ENCODE measurements at places on chromosomes 3 and 15.
A peak's percentile ranks its signal among the peaks of the same experiment; 100 is the strongest.

DNA sequence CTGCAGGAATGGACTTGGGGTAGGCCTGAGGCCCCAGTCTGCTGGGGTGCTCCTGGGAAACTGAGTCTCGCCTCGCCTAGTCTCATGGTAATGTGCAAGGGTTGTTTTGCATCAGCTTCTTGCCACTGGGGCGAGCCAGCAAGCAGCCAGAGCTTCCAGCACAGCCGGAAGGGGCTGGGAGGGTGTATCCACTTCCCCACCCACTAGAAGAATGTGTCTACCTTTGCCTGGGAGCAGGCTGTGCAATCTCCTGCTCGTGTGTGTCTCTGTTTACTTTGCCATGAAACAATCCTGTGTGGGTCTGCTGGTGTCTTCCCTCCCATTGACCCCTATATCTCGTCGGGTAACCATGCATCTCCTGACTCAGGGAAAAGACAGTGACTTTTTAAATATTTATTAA lies 21.8 kb upstream of the ERICH6 start:
- DNase-seq, result no peak

DNA sequence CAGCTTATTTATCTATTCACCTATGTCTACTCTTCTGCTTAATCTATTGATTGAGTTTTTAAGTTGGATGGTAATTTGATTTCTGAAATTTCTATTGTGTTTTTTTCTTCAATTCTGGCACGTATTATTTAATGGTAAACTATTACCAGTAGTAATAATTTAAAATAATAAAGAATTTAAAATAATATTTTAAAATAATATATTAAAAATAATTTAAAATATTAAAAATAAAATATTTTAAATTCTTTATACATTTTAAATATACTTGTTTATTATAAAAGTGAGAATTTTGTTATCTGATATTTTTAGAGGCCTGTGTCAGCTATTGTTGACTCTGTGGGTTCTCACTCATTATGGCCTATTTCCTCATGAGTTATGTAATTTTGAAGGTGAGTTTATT lies 100.7 kb upstream of the SPATA16 start:
- DNase-seq, result no peak

- no peak for DNase-seq
Measured at GRCh38 chr3:62781121-62781520, 94.1 kb downstream of the CADPS start.

GRCh38 chr15:62444104-62445022 lies 279.3 kb upstream of the C2CD4B start:
- peak; percentile 86 for DNase-seq

GRCh38 chr3:133455281-133455680 lies 55.4 kb downstream of the BFSP2 start:
- no peak for DNase-seq

DNA sequence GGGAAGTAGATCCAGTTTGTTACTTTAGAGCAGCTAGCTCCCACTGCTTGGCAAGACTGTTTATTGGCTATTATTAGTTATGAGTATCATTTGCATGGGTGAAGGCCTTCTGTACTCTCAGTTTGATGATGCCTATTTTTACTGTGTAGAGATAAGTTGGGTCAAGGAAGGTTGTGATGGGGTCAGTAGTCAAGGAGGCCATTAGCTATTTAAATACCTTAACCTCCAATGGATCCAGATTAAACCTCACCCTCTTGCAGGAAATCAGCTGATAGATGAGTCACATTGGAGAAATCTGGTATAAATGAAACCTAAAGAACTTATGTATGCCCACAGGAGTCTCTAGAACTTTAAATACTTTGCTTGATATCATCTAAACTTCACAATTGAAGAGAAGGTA lies 45.0 kb downstream of the THBS1 start:
- DNase-seq, result no peak

DNA sequence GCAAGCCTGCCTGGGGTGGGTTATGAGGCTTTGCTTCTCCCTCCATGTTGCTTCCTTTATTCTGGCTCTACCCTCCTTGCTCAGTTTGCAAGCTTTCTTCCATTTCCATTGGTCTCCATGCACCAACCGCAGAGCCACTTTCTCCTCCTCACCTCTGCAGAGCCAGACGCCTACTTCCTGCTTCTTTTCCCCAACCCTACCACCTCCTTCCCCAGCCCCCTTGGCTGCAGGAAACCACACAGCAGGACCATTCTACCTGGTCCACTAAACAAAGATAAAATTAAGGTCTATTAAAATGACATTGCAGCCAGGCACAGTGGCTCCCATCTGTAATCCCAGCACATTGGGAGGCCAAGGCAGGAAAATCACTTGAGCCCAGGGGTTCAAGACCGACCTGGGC lies 10.0 kb upstream of the CAV3 start:
- DNase-seq, result no peak

GRCh38 chr3:168618827-168619470 lies 523.2 kb upstream of the GOLIM4 start:
- DNase-seq, result no peak

- DNase-seq, result peak; percentile 26
Measured at GRCh38 chr15:87874896-87875711, 381.4 kb downstream of the NTRK3 start.

- no peak for DNase-seq
Measured at GRCh38 chr3:5456199-5456598, 268.7 kb downstream of the EDEM1 start.

GRCh38 chr3:183875411-183875810 lies 9.3 kb downstream of the PARL start:
- no peak for DNase-seq

- DNase-seq, result no peak
Measured at GRCh38 chr3:2303566-2303965, 204.9 kb downstream of the CNTN4 start.

- DNase-seq, result no peak
Measured at GRCh38 chr3:25144430-25144829, 283.6 kb upstream of the RARB start.

GRCh38 chr3:8500319-8500988 lies 1.2 kb upstream of the LMCD1 start:
- DNase-seq, result peak; percentile 54

DNA sequence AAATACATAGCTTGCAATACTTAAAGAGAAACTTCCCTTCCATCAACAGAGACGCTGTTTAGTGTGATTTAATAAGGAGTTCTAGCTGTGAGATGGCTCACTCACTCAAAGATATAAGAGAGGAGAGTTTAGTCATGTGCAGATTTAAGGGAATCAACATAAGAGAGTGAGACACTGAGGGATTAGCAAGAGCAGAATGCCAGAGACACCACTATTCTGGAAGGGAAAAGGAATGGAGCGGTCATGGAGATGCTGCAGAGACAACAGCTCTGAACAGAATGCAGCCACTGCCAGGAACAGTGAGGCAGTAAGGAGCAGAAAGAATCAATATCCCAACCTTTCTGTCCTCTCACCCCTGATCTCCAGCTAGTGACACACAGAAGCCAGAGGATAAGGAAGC lies 248.8 kb downstream of the MBNL1 start:
- no peak for DNase-seq

GRCh38 chr15:99844150-99844549 lies 110.9 kb upstream of the LYSMD4 start:
- DNase-seq, result no peak

DNA sequence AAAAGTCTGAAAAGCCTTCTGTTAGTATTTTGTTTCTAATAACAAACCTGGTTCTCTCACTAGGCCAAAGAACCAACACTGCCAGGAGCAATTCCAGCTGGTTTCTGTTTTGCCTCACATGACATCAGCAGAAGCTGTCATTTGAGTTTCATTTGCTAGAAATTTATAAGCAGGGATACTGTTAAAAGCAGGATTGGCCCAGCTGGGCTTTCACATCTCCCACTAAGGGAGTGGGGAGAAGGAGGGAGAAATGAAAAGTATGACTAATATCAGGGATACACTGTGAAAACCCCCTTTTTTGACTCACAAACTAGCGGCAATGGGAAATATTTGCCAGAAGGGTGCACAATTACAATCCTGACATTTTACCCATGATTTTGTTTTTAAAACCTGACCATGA lies 5.3 kb downstream of the CCDC80 start:
- DNase-seq, result peak; percentile 90

GRCh38 chr3:73656241-73656890 lies 31.6 kb upstream of the PDZRN3 start:
- DNase-seq, result no peak

GRCh38 chr3:184092199-184092598 lies 4.7 kb upstream of the HTR3E start:
- DNase-seq, result no peak

DNA sequence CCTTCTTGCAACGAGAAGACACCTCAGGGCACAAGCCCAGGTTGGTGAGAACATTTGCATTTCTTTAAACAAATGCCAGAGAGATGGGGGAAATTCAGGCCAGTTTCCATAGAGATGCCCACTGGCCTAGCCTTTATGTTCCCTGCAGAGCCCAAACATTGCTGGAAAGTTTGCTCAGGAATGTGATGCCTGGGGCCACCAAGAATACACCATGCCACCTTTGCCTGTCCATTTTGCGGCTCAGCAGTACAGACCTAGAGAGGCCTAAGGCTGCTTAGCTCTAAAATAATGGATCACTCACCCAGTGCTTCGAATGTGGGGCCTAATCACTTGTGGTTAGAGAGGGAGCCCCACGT lies 210.0 kb downstream of the RPLP1 start:
- DNase-seq, result no peak

DNA sequence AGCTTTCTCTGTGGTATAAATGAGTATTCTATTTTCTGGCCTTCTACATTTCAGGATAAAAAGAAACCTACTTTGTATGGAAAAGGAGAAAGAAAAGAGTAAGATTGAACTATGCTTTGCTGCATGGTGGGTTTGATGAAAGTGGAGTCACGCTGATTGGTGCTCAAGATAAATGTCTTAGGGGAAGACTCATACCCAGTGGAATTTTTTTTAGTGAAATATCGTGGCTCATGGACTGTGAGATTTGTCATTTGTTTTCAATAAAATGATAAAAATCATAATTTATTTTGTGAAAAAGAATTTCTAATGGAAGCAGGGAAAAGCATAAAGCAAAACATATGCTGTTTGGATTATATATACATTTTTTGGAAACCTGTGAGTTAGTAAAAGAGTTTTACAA lies 292.5 kb downstream of the ZPLD1 start:
- no peak for DNase-seq

- no peak for DNase-seq
Measured at GRCh38 chr3:138944929-138945708, 1.8 kb downstream of the FOXL2 start.

- DNase-seq, result no peak
Measured at GRCh38 chr3:5645692-5646410, 458.3 kb downstream of the EDEM1 start.

DNA sequence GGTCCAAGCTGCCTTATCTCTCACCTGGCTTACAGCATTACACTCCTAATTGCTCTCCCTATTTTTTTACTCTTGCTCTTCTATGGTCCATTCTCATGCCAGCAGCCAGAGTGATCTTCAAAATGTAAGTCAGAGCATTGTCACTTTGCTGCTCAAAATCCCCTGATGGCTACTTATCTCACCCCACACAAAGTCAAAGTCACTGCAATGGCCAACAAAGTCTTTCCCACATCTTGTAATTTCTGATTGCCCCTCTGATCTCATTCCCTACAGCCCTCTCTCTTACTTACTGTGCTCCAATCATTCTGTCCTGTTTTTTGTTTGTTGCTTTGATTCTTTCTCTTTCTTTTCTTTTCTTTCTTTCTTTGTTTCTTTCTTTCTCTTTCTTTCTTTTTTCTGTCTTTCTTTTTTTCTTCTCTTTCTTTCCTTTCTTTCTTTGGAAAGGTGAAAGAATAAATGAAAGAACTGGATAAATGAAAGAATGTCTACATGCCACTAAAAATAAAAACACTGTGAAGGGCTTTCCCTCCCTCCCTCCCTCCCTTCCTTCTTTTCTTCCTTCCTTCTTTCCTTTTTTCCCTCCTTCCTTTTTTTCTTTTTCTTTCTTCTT lies 34.9 kb upstream of the TIPARP start:
- no peak for DNase-seq

DNA sequence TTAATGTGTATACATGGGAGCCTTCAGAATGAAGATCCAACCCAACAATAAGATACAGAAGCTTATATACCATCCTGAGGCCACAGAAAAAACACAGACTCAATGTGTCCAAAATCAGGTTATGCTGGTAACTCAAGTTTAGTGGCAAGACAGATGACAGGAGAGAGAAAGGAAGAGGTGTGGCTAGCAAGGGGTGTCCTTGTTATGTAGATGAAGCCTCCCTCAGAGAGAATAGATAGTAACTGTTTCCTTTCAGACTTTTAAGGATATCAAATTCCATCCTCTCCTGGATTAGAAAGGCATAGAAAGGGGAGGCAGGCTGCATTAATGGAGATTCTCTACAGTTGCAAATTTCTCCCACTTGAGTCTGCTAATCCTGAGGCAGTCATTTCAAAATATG lies 447.4 kb downstream of the GABRB3 start:
- no peak for DNase-seq

DNA sequence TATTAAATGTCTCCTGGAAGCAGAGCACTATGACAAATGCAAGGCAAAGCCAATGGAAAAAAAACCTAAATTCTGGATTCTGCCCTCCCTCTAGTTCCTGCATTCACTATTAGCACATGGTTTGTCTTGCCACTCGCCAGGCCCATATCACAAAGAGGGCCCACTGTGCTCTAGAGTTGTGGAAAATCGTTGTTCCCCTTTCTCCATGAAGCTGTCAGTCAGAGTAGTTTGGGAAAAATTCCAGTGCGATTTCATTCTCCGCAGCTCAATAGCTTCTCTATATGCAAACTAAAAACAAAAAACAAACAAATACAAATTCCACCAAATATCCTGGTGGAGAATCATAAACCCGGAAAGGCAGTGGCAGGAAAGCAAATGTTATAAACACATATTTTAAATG lies 77.3 kb downstream of the RORA start:
- DNase-seq, result no peak

DNA sequence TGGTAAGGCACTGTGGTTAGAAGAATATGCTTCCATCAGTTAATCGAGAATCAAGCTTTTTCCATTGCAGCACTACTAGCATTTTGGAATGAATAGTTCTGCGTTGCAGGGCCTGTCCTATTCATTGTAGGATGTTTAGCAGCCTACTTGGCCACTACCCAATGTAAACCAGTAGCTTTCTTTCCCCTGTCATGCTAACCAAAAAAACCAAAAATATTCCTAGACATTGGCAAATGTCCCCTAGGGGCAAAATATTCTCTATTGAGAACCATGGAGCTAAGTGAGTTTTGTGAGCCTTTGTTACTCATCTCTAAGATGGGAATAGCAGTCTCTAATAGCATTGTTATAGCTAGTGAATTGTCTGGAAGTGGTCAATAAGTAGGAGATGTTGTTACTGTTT lies 187.2 kb downstream of the CADPS start:
- DNase-seq, result no peak

DNA sequence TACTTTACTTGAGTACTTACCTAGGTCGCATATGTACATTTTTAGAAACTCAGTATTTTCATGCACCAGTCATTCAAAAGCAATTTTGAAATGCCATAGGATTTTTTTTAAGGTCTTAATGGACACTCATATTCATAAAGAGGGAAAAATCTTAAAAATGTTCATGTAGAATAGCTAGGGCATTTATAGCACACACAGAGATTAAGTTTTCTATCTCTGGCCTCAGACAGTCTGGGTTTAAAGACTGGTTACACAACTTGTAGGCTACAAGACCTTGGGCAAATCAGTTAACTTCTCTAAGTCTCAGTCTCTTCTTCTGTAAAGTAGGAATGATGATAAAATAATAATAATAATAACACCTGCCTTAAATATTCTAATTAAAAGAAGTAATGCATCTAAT lies 48.5 kb upstream of the UBP1 start:
- DNase-seq, result no peak

GRCh38 chr3:169103951-169104941 lies 559.3 kb downstream of the MECOM start:
- no peak for DNase-seq
